ENCODE measurements at places on chromosomes 3 and 15.

DNA sequence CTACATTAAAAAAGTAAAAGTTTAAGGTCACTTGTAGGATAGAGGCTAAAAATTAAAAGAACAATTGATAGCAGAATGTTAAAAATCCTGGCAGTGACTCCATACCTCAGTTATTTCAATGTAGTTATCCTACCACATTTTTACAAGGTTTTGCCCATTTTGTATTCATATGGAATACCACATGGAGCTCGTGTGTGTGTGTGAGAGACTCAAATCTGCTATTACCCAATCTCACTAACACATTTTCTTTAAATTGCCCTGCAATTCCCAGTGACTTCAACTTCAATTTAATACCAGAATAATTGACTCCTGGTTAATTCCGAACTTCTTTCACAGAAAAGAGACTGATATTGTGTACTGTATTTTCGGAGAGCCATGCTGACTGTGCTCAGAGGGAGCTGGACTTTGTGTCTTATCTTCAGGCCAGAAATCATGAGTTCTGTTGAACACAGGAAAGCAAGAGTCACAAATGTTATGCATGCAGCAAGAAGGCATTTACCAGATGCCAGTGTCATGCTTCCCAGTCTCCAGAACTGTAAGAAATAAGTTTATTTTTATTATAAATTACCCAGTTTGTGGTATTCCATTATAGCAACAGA, 529.0 kb upstream of the NECTIN3 start:
- DNase-seq = no peak

DNA sequence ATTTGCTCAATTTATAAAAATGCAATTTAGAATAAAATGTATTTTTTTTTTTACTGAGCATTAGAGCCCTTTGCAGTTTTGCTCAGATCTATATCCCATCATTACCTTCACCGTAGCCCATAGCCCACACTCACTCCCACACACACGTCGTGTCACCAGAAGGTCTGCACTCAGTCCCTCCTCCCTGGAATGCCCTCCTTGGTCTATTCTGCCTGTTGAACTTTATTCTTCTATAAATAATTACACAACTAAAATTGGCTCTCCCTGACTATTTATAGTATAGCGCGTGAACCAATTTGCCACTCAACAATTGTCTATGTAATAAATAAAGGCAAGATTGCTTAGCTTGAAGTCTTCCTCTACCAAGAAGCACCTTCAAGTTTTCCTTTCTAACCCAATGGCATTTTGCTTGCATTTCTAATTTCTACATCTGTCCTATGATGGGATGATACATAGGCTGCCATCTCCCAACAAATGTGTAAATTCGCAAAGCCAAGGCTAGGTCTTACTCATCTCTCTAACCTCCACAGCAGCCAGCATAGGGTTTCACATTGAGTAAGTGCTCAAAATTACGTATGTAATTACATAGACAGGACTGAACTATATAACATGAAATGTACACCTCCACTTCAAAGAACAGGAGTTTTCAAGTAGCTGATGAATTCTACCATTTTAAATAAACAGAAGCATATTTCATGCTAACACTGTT, 172.0 kb upstream of the HES1 start:
- no peak for DNase-seq

DNA sequence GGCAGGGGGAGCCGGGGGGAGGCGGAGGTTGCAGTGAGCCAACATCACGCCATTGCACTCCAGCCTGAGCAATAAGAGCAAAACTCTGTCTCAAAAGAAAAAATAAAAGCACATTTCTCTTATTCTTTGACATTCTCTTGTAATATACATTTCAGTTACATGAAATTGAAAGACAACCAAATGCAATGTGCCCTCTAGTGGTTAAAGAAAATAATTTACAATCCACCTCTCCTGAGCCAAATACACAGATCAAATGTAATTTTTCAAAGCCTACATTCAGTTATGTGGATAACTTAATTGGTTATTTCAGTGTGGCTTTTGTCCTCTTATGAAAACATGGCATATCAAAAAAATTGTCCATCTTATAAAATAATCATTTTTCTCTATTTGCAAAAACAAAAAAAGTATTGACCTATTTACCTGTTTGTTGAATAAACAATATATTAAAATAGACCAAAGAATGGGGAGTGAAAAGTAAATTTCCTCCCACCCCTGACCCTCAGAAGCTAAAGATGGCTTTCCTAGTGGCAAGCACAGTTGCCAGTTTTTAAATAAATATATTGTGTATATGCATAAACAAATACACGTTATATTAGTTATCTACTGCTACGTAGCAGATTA, 14.2 kb upstream of the U2SURP start:
- DNase-seq = no peak

DNA sequence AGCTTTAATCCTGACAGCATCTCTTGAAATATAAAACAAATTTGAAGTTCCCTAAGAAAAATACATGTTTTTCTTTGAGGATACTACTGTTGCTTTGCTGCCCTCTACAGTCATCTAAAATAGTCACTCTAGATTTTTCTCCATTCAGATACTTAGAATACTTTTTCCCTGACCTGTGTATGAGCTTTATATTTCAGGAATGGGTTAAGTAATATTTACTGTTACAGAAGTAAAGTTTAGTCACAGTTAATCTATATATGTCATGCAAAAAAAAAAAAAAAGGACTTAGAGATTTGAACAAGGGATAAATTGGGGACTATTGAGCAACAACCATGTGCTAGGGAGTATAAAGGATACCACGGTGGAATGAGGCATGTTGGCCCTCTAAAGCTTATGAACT, 8.8 kb downstream of the NECTIN3 start:
- no peak for DNase-seq

Data from HTR-8/SVneo (cell line).